ENCODE measurements at places on chromosomes 12 and 14.
A peak's percentile ranks its signal among the peaks of the same experiment; 100 is the strongest.

GRCh38 chr14:21525571-21525961 lies 580 bp downstream of the SALL2 start:
- no peaks in the 10 kb centered on the region for H3K27me3 ChIP-seq
- H3K27ac ChIP-seq, result no peak overlapping the region
- peaks cover 15% of the 10 kb centered on the region for H3K4me1 ChIP-seq

GRCh38 chr12:9646794-9647781 lies 22.4 kb upstream of the CLEC2D start:
- peaks cover 27% of the 10 kb centered on the region for H3K4me1 ChIP-seq
- H3K4me3 ChIP-seq, result peak overlapping the region; percentile 77
- no peaks in the 10 kb centered on the region for H3K36me3 ChIP-seq
- H3K27me3 ChIP-seq, result no peaks in the 10 kb centered on the region
- peak overlapping the region; percentile 91 for H3K27ac ChIP-seq

DNA sequence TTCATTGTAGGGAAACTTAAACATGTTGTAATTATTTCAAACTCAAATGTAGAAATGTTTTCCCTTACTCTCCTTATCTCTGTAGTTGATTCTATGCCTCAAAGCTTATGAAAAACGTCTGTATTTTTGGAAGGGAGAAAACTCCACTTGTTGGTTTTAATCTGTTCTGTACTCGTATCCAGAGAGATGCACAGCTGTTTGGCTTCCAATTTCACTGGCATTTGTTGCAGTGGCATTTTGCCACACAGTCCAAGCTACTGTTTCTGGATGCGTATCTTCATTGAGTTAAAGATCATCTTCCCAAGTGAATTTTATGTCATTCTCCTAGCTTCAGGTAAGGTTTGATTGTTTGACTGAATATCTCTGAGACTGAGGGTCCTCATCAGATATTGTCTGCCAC lies 481.4 kb downstream of the TRHDE start:
- H3K4me3 ChIP-seq, result no peak overlapping the region
- H3K36me3 ChIP-seq, result no peaks in the 10 kb centered on the region
- no peak overlapping the region for H3K27ac ChIP-seq

DNA sequence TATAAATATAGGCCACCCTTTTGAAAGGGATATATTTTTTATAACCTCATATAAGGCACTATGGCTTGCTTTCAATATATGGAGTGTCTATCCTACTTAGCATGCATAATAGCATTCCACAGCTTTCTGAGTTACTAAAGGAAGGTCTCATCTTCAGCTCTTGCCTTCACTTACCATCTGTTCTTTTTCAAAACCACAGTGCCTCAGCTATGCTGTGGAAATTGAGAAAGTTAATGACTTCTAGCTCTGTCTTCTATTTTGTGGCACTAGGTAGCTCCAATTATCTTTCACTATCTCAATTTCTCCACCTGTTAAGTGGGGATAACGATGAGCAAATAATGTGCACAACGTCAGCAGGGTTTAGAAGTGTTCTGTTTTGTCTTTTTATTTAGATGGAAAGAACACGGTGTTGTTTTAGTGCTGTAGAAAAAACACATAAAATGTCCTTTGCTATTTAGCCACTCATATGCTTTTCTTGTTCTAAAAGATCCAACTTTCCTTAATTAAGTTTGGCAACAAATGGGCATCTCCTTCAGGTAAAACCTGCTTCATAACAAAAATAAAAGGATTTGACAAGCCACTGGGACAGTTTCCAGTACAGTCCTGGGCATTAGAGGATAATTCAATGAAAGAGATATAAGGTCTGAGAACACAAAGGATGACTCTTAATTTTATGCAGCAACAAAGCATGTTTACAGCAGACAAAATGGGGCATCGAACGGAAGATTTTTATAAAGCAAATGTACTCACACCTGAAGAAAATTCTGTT lies 462.0 kb upstream of the SYT1 start:
- DNase-seq, result no peak
- no peaks in the 10 kb centered on the region for H3K36me3 ChIP-seq
- no peaks in the 10 kb centered on the region for H3K27me3 ChIP-seq
- no peak overlapping the region for H3K4me3 ChIP-seq
- no peaks in the 10 kb centered on the region for H3K4me1 ChIP-seq
- no peak overlapping the region for H3K27ac ChIP-seq

- no peak for DNase-seq
- H3K27me3 ChIP-seq, result peaks cover 5% of the 10 kb centered on the region
- H3K4me1 ChIP-seq, result peaks cover 8% of the 10 kb centered on the region
- H3K27ac ChIP-seq, result no peak overlapping the region
- no peak overlapping the region for H3K4me3 ChIP-seq
Observed at GRCh38 chr14:51780741-51781140, 79.7 kb upstream of the GNG2 start.

GRCh38 chr12:110677206-110677911 lies 11.6 kb downstream of the HVCN1 start:
- H3K27ac ChIP-seq, result peak overlapping the region; percentile 35
- no peaks in the 10 kb centered on the region for H3K27me3 ChIP-seq
- no peak overlapping the region for H3K4me3 ChIP-seq
- peaks cover 36% of the 10 kb centered on the region for H3K4me1 ChIP-seq
- peaks cover 3% of the 10 kb centered on the region for H3K36me3 ChIP-seq
- no peak for DNase-seq

DNA sequence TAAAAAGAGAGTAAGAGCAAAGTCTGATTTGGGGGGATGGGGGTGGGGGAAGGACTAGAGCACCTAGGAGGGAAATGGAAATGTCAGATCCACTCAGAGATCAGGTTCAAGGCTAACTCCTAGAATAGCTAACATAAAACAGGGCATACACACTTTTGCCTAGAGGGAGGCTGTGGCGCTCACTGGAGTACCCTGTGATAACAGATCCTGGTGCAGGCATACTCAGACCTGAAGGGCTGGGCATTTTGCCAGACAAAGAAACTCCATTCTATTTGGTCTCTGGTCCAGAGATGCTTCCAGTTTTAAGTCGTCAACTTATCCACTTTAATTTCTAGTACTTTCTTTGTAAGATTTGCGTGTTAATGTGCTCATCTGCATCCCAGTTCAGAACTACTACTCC lies 5.8 kb downstream of the CTDSP2 start:
- peaks cover 87% of the 10 kb centered on the region for H3K4me1 ChIP-seq
- no peaks in the 10 kb centered on the region for H3K27me3 ChIP-seq
- peak overlapping the region; percentile 24 for H3K27ac ChIP-seq
- H3K4me3 ChIP-seq, result no peak overlapping the region

DNA sequence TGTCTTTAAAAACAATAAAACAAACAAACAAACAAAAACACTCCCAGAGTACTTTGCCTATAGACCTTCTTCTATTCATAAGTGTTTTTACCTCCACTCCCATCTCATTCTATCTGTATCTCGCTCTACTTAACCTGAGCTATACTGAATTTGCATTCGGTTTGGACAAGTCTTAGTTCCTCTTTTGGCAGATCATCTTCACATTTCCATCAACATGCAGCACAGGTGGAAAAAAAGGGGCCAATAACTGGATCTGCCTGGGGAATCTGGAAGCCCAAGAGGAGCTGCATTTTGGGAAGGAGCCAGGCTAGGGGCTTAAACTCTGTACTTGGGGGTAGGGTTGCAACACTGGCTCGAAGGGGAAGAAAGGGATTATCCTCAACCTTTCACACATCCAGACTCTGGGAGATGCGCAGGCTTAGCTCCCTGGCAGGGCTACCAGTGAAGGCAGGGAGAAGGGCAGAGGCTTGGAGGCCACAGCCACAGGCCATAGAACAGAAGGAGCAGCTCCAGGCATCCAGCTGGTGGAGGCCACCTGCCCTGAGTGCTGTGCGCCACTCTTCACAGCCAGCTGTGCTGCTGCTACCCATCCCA lies 4.1 kb downstream of the NINJ2 start:
- DNase-seq, result no peak
- H3K4me1 ChIP-seq, result peaks cover 23% of the 10 kb centered on the region
- H3K27ac ChIP-seq, result no peak overlapping the region
- no peaks in the 10 kb centered on the region for H3K27me3 ChIP-seq

DNA sequence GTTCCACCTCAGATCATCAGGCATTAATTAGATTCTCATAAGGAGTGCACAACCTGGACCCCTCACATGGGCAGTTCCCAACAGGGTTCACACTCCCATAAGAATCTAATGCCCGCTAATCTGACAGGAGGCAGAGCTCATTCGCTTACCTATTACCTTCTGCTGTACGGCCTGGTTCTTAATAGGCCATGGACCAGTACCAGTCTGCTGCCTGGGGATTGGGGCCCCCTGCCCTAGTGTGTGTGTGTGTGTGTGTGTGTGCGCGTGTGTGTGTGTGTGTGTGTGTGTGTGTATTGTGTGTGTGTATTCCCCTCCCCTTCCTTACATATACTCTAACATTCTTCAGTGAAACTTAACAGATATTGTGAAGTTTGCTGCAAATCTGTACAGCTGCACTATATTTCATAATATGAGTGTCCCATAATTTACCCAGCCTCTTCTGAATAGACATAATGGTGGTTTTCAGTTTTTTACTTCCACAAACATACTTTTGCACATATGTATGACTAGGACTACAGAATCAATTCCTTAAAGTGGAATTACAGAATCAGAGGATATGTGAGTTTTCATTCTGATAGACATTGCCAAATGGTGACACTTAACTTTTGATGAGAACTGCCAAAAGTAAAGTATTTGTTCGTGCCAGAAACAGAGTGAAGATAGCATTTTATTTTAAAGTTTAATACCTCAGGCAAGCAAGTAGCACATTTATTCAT lies 205.2 kb upstream of the EEA1 start:
- no peaks in the 10 kb centered on the region for H3K36me3 ChIP-seq
- H3K4me3 ChIP-seq, result no peak overlapping the region
- peaks cover 13% of the 10 kb centered on the region for H3K4me1 ChIP-seq
- no peaks in the 10 kb centered on the region for H3K27me3 ChIP-seq
- no peak for DNase-seq
- no peak overlapping the region for H3K27ac ChIP-seq

- peaks cover 8% of the 10 kb centered on the region for H3K36me3 ChIP-seq
- H3K27me3 ChIP-seq, result no peaks in the 10 kb centered on the region
- no peak overlapping the region for H3K27ac ChIP-seq
- DNase-seq, result no peak
- no peaks in the 10 kb centered on the region for H3K4me1 ChIP-seq
- no peak overlapping the region for H3K4me3 ChIP-seq
Observed at GRCh38 chr14:22614240-22614799, 16.2 kb downstream of the ABHD4 start.

DNA sequence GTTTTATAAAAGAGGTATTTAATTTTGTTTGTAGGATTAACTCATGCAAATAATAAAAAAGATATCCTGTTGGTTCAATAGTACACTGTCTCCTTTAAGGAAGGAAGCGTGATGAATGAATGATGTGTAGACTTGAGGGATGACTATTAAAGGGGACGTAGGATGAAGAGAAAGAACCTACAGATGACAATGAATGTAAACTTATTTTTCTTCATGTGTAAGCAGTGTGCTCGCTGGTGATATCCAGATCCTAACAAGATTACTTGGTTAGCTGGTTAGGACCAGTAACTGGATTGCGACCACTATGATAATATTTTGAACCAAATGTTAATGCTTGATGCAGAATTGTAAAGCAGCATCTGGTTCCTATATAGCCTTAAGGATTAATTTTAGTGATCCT lies 2.6 kb downstream of the ARF6 start:
- H3K4me1 ChIP-seq, result peaks cover 27% of the 10 kb centered on the region
- H3K4me3 ChIP-seq, result no peak overlapping the region
- H3K36me3 ChIP-seq, result no peaks in the 10 kb centered on the region
- no peaks in the 10 kb centered on the region for H3K27me3 ChIP-seq
- peak overlapping the region; percentile 48 for H3K27ac ChIP-seq

DNA sequence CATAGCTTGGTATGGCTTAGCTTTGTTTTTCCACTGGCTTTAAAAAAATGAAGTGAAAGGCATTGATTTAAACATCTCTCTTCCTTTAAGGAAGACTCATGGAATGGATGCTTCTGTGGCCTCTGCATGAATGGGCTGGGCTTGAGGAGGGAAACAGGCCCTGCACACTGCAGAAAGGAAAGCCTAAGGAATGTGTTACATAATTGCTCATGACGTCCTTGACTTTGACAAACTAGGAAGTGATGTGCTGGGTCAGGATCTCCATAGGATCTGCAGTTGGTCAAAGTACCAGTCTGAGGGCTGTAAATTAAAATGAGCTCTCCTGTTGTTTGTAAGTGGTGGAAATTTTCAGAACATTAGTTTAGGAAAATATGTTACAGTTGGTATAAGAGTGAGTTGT lies 12.7 kb downstream of the SAMD4A start:
- no peak overlapping the region for H3K4me3 ChIP-seq
- no peak for DNase-seq
- H3K36me3 ChIP-seq, result no peaks in the 10 kb centered on the region
- no peak overlapping the region for H3K27ac ChIP-seq
- peaks cover 4% of the 10 kb centered on the region for H3K27me3 ChIP-seq
- H3K4me1 ChIP-seq, result no peaks in the 10 kb centered on the region

GRCh38 chr14:102525219-102525928 lies 15.8 kb upstream of the ANKRD9 start:
- no peaks in the 10 kb centered on the region for H3K27me3 ChIP-seq
- no peak for DNase-seq
- H3K27ac ChIP-seq, result peak overlapping the region; percentile 67

GRCh38 chr12:23039834-23040233 lies 414.9 kb downstream of the ETNK1 start:
- no peak overlapping the region for H3K4me3 ChIP-seq
- no peaks in the 10 kb centered on the region for H3K36me3 ChIP-seq
- no peak overlapping the region for H3K27ac ChIP-seq
- H3K4me1 ChIP-seq, result no peaks in the 10 kb centered on the region
- H3K27me3 ChIP-seq, result no peaks in the 10 kb centered on the region
- DNase-seq, result no peak

- H3K4me3 ChIP-seq, result no peak overlapping the region
- no peak overlapping the region for H3K27ac ChIP-seq
- H3K36me3 ChIP-seq, result no peaks in the 10 kb centered on the region
Observed at GRCh38 chr12:126033751-126034150, 968.5 kb downstream of the AACS start.

GRCh38 chr12:127172861-127173260 lies 1094.1 kb upstream of the TMEM132C start:
- no peaks in the 10 kb centered on the region for H3K36me3 ChIP-seq
- H3K27me3 ChIP-seq, result no peaks in the 10 kb centered on the region
- no peak overlapping the region for H3K27ac ChIP-seq
- DNase-seq, result no peak
- no peaks in the 10 kb centered on the region for H3K4me1 ChIP-seq

GRCh38 chr12:29320295-29321085 lies 60.5 kb downstream of the ERGIC2 start:
- H3K27me3 ChIP-seq, result no peaks in the 10 kb centered on the region
- H3K4me3 ChIP-seq, result no peak overlapping the region
- DNase-seq, result no peak
- H3K36me3 ChIP-seq, result no peaks in the 10 kb centered on the region
- no peak overlapping the region for H3K27ac ChIP-seq

Data from T-cell (primary cell).